ENCODE measurements at places on chromosomes 6 and 20.

- no peak for DNase-seq
Observed at GRCh38 chr6:73328790-73329189, 25.3 kb downstream of the DPPA5 start.

DNA sequence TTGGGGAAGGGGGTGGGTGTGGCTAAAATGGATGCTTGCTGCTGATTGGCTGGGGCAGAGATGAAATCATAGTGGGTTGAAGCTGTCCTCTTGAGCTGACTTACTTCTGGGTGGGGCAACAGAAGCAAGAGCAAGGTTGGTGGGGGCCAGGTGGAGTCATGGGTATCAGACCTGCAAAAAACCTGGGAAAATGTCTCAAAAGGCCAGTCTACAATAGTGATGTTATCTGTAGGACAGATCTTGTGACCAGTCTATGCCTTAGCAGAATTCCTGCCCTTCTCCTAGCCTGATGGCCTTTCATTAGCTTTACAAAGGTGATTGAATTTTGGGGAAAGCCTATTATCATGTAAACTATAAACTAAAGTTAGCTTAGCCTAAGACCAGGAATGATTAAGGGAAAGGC, 945.7 kb downstream of the KIF16B start:
- no peak for DNase-seq

GRCh38 chr20:2390951-2391675, 10.4 kb downstream of the TGM6 start:
- DNase-seq: no peak

DNA sequence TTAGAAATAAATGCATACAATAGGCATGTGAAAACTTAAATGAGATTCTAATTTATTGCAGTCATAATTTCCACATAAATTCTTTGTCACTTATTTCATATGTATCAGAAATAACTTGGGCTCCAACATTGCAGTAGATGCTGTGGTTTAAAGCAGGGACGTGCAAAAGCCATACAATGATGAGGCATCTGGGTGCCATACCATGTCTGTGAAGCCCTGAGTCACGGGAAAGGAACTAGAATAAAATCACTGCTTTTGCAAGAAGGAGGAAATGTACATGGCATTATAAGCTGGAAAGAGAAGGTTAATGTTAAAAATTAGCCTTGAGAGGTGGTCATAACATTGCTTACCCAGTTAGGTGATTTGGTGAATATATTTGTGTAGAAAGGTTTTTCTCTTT, 180.4 kb downstream of the SASH1 start:
- no peak for DNase-seq

- no peak for DNase-seq
Observed at GRCh38 chr6:136772685-136773472, 19.4 kb downstream of the MAP3K5 start.

DNA sequence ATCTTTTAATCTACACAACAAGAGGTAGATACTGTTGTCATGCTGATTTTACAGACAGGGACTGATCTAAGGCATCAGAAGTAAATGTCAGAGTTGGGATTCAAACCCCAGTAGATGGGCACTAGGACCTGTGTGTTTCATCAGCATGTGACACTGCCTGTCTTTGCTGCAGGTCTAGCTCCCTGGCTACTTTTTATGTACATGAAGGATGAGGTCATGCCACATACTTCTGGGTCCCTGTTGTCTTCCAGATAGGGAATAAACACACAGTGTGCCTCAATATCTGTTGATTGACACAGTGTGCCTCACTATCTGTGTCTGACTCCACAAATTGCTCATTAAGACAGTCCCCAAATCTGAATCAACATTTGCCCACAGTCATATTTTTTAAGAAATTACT, 106.9 kb downstream of the TFAP2B start:
- no peak for DNase-seq

- no peak for DNase-seq
Observed at GRCh38 chr6:67594366-67594765, 1040.7 kb upstream of the ADGRB3 start.

- DNase-seq: no peak
Observed at GRCh38 chr6:158152659-158153058, 15.4 kb downstream of the SERAC1 start.

GRCh38 chr6:40721271-40721952, 134.2 kb upstream of the LRFN2 start:
- DNase-seq: no peak

GRCh38 chr6:151388997-151389617, 2.3 kb downstream of the ZBTB2 start:
- DNase-seq: no peak

DNA sequence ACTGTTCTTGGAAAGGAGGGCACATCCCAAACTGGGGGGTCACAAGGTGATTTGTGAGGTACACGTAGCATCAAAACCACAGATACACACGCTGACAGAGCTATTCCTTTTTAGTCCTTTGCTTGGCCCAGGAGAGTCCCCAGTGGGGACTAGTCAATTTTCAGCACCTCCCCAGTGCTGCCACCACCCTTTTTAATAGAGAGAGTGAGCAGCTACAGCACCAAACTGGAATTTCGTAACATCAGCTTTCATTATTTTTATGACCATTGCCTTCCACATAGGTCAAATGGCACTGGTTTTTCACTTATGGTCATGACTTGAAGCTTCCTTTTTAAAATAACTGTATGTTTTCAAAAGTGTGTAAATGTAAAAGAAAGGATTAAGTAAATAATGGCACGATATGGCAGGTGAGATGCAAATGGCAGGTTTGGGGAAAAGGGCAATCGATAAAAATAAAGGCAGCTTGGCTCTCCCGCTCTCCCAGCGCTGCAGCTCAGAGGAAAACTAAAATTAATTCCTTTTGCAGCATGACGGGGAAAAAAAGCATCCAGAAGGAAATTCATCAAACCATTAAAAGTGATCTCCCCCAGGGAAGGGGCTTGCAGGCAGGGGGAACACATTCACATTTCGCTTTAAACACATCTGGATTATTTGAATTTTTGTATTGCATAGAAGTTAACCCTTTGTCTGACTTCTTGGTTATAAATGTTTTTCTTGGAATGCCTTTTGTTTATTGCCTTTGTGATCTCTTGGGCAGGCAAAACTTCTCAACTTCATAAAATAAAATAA, 95.2 kb downstream of the ANKRD60 start:
- no peak for DNase-seq

GRCh38 chr6:154894902-154895301, 100.2 kb upstream of the TIAM2 start:
- DNase-seq: no peak

DNA sequence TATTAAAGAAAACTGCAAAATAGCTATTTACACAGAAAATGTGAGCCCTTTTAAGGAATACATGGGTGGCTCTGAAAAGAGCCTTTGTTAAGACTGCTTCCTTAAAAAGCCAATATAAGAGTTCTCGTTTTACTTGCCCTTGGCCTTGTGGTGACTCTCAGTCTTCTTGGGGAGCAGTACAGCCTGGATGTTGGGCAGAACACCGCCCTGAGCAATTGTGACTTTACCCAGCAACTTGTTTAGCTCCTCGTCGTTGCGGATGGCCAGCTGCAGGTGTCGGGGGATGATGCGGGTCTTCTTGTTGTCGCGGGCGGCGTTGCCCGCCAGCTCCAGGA, 111.5 kb downstream of the HFE start:
- no peak for DNase-seq

GRCh38 chr6:10478187-10479040, 42.7 kb upstream of the GCNT2 start:
- no peak for DNase-seq

DNA sequence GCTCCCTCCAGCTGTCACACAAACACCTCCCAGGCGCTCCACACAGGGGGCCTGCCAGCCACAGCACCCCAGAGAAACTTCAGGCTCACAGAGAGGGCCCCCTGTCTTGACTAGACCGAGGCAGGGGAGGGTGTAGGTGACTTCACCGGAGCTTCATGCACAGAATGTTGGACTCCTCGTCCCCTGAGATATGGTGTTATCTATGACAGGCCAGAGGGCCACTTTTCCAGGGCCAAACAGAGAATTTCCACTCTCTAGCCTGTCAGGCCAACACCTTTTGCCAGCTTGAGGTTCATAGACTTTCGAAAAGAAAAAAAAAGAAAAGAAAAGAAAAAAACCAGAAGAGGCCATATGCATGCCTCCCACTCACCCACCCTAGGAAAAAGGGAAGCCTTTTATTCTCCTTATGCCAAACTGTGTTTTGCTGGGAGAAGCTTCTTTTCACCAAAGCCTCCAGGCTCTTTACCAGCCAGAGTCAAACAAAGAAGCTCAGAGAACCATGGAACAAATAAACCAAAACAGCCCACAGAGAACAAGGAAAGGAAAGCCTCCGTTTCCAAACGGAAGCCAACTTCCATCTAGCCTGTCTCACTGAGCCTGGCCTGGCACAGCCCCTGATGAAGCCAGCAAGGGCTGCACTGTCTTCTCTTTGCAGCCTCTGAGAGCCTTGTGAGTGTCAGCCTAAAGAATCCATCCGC, 313.2 kb upstream of the JARID2 start:
- DNase-seq: no peak

DNA sequence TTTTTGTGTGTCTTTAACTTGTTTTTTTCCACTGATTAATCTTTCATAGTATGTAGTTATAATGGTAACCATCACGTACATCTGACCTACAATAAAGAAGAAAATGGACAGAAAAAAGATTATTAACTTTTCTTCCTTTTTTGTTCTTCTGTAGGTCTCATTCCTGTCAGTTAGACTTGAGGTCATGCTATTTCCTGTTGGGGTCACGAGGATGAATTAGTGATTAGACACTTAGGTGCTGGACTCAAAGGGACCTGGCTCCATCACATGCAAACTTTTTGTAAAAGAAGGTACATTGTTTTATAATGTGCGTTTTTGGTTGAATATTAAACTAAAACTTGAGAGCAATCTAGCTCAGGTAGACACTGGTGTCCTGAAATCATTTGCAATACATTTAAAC, 14.8 kb downstream of the MARCKS start:
- DNase-seq: no peak

DNA sequence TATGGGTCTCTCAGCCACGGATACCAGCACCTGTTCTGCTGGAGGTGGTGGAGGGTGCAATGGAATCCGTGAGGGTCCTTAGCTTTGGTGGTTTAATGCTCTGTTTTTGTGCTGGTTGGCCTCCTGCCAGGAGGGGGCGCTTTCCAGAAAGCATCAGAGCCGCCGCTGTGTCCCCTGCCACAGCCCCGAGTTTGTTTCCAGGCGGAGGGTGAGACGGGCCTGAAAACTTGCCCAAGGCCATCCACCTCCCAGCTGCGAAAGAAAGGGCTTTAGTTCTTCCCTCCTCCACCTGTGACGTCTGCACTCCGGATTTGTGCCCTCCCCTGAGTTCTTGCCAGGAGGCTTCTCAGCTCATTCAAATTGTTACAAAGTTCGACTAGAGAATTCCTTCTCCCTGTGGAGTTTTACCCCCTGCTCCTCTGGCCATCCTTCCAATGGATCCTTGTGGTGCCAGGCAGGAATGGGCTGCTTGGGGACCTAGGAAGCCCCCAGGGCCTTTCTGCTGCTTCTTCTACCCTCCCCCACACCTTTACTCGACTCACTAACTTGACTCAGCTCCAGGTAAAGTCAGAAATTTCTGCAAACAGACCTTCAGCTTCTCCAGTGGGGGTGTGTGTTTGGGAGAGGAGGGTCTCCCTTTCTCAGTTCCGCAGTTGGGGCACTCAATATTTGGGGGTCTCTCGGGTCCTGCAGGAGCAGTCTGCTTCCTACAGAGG, 873.7 kb downstream of the KIF16B start:
- DNase-seq: no peak

DNA sequence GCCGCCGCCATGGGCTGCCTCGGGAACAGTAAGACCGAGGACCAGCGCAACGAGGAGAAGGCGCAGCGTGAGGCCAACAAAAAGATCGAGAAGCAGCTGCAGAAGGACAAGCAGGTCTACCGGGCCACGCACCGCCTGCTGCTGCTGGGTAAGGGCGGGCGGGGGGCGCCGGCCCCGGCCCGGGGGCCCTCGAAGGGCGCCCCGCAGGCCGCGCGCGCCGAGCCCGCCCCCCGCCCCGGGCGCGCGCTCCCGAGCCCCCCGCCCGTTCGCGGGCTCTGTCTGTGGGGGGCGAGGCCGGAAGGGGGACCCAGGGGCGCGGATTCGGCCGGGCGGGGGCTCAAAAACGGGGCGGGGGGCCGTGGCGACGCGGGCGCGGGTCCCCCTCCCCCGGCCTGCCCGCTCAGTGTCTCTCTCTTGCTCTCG, 39.2 kb downstream of the GNAS start:
- no peak for DNase-seq

DNA sequence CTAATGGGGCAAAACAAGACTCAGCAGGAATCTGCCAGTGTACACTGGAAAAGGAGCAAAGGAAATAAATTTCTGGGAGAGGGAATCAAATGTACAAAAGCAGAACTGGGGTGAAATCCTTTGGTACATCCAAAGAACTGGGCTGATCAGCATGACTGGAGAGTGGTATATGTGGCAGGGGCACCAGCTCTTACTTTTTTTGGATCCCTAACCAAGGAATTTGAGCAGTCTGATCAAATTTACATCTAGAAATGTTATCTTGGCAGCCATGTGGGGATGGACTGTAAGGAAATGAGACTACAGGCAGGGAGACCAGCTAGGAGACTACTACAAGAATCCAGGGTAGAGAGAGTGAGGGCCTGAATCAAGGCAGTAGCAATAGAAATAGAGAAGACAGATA, 1.2 kb upstream of the ZSCAN31 start:
- no peak for DNase-seq

GRCh38 chr20:237489-237888, 10.4 kb downstream of the DEFB129 start:
- no peak for DNase-seq

DNA sequence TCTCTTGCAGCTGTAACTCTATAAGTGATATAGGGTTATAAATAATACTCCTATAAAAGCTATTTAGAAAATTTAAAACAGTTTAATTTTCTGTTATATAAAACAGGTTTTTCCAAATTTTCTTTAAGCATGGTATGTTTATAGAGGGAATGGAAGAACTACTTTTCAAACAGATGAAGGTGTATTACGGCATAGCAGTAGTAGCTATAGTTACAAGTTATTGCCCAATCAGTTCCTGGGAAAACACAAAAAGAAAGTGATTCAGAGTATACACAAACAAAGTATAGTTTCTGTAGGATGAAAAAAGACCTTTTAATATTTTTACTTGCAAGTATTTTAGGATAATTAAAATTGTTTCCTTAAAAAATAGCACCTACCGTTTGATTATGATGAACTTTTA, 9.8 kb downstream of the SLC17A5 start:
- no peak for DNase-seq

GRCh38 chr6:149941583-149942460, at the start of gene ULBP2:
Gene ULBP2, plus strand, starts transcription at chr6:149942014. Its CDS starts 59 bp downstream, at chr6:149942073.
- DNase-seq: peak; percentile 88

Measured in activated CD8-positive, alpha-beta memory T cell treated with anti-CD3 and anti-CD28 coated beads for 4 hours (primary cell).